Left lobe of liver (tissue), 2 donors: ENCODE measurements at places on chromosomes 2 and 18.

DNA sequence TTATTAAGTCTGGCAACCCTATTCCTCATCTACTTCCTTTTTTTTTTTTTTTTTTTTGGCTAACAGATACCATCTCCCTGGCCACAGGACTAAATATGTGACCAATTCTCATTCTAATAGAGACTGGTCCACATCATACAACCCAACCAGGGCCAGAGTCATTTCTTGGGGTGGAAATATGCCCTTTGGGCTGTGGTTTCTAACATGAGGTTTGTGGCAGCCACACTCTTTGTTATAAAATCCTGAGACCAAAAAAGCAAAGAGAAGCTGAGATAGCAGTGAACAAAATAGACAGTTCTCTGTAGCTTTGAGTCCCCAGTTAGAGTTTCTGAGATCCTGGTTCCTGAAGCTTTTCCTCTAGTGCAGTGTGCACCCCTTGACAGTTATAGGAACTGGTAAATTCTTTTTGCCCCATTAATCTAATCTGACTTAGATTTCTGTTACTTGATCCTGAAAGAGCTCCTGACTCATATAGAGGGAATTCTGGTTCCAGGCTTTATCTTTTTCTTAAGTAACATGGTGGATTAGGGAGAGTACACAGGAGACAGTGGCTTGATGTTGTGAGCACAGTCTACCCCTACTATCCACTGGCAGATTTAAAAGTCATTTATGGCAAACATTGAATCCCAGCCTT, 86.8 kb downstream of the MAIP1 start:
- DNase-seq = no peak

- DNase-seq = no peak
Measured at GRCh38 chr2:178229927-178230326, 35.6 kb downstream of the OSBPL6 start.

DNA sequence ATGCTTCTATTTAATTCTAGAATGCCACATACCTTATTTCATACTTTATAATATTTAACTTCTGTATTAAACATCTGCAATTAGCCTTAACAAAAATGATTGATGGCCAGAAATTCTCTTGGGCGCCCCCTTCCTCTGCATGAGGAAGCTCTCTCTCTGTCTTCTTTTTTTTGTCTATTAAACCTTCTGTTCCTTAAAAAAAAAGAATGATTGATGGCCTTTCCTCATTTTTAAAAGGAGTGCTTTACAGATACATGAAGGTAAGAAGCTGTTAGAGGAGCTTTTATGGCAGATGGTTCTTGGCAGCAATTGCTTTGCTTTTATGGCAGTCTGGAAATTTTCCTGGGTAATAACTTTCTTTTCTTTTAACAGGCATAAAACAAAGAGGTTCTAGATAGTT, 526.9 kb downstream of the SLC4A3 start:
- no peak for DNase-seq

- DNase-seq = no peak
Measured at GRCh38 chr2:12033494-12033893, 287.1 kb downstream of the LPIN1 start.

GRCh38 chr2:8658064-8658862, 23.6 kb upstream of the ID2 start:
- no peak for DNase-seq

DNA sequence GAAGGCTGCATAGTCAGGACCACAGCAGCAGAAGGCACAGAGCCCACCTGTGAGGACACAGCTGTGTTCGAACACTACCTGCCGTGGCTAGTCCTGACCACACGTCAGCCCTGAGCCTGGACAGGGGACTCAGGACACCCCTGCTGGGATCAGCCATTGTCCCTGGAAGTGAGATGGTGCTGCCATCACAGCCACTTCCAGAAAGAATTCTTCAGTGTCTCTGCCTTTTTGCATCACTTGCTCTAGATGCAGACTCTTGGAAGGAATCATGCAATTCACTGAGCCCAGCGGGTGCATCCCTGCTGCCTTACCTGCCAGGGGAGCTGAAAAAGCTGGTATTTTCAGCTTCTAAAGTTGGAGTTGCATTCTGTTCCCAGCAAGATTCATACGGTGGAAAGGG, 49.3 kb downstream of the LAMA3 start:
- DNase-seq = no peak

DNA sequence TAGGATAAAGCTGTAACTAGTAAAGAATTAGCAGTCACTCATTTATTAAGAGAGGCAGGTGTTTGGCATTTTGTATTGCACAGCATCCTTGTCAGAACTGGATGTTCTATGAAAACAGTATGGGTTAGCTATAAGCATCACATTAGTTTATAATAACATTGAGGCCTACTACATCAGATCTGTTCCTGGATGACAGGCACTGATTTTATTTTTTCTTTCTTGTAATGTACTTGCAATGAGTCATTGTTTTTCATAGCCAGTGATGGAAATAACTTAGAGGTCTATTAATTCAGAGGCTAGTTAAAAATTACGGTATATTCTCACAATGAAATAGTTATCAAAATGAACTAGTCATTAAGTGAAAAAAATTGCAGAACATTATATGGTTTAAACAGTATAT, 13.0 kb upstream of the RMDN2 start:
- no peak for DNase-seq

GRCh38 chr2:235868645-235869044, 299.5 kb downstream of the GBX2 start:
- no peak for DNase-seq

DNA sequence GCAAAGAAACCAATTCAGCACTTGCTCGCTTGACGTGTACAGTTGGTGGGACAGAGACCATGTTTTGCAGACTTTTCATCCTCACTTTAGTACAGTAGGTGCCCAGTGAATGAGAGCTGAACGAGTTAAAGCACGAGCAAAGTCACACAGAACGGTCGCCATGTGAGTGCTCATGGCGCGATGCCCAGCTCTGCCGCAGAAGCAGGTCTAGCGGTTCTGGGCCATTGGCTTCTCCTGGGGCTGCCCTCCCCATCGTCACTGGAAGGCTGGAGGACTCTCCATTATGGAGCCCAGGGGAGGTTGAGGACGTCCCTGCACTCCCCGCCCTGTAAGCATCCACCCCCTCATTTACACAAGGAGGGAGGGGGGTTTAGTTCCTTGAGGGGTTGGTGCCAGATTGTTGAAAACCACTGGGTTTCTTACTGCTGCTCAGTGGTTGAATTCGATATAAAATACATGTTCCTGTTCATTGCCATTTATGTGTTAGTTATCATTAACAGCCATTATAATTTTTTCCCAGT, 24.9 kb downstream of the PTGR3 start:
- DNase-seq = no peak

- DNase-seq = no peak
Measured at GRCh38 chr18:50193796-50194630, 934 bp downstream of the MYO5B start.

DNA sequence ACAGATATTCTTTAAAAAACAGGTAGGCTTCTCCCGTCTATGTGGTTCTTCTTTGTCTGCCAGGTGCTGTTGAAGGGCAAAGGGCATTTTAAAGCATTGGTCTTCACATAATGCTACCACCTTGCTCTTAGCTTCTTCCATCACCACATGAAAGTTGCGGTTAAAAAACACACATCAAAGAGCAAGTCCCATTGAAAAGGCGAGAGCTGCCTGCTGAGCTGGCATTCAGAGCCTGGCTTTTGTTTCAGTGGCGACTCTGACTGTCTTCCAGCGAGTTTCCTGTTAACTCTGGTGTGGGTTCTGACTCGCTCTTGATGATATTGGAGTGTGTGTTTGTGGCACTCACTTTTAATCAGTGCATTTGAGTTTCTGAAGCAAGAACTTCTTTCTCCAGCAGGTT, 624.9 kb upstream of the FANCL start:
- no peak for DNase-seq

DNA sequence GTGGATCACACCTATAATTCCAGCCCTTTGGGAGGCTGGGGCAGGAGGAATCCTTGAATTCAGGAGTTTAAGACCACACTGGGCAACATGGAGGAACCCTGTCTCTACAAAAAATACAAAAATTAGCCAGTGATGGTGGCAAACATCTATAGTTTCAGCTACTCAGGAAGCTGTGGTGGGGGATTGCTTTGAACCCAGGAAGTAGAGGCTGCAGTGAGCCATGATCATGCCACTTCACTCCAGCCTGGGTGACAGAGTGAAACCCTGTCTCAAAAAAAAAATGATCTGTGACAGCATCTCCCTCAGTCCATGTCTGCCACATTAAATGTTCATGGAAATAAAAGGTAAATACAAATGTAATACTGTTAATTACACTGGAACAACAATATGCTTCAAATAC, 121.4 kb upstream of the COL5A2 start:
- no peak for DNase-seq

GRCh38 chr2:27323596-27324285, 844 bp upstream of the MPV17 start:
- DNase-seq = no peak
